ENCODE measurements at places on chromosomes 6 and 20.

- no peak for DNase-seq
Observed at GRCh38 chr6:31173406-31173805, 2.9 kb upstream of the POU5F1 start.

- no peak for DNase-seq
Observed at GRCh38 chr6:169340395-169340794, 86.7 kb upstream of the THBS2 start.

- no peak for DNase-seq
Observed at GRCh38 chr20:32621071-32621890, 36.1 kb upstream of the NOL4L start.

DNA sequence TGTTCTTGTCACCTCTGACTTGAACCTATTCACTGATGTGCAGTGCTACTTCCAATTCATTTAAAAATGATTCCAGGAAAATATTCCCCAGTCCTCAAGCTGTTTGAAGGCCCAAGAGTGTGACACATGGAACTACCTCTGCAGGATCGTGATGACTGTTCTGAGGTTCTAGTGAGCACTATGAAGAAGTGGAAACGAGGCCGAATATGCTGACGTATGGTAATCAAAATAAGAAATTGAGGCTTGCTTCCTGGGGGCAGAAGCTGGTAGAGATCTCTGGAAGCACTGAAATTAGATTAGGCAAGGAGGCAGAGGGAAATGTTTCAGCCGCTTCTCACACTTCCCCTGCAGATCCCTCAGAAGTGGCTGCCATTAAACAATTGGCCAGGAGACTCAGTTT, 15.7 kb downstream of the TMEM242 start:
- no peak for DNase-seq

- no peak for DNase-seq
Observed at GRCh38 chr6:160952633-160953281, 38.8 kb upstream of the MAP3K4 start.

GRCh38 chr6:95084867-95085266, 492.5 kb upstream of the MANEA start:
- DNase-seq = no peak

DNA sequence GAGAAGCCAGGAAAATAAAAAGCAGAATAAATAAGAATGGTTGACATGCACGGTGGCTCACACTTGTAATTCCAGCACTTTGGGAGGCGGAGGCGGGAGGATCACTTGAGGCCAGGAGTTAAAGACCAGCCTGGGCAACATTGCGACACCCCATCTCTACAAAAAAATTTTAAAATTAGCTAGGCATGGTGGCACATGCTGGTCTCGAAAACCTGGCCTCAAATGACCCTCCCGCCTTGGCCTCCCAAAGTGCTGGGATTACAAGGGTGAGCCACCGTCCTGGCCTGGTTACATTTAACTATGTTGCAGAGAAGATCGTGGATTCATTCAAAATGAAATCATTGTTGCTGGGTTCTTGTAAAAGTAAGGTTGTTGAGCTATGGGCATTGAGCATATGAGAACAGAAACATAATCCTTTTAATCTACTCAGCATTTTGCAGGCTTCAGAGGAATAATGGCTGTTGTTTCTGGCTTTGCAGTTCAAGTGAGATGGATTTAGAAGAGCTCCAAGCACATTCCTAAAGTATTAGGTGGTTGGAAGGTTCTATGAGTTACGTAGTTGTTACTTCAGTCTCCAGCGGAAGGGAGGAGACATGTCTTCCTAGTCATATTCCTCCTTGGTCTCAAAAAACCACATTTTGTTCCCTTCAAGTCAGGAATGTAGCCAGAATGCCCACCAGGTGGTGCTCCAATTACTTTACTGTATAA, 45.6 kb upstream of the RAB23 start:
- peak; percentile 17 for DNase-seq

GRCh38 chr6:64696053-64696452, 1011.0 kb downstream of the EYS start:
- no peak for DNase-seq

GRCh38 chr6:132445201-132445951, 44.1 kb upstream of the MOXD1 start:
- DNase-seq = no peak

DNA sequence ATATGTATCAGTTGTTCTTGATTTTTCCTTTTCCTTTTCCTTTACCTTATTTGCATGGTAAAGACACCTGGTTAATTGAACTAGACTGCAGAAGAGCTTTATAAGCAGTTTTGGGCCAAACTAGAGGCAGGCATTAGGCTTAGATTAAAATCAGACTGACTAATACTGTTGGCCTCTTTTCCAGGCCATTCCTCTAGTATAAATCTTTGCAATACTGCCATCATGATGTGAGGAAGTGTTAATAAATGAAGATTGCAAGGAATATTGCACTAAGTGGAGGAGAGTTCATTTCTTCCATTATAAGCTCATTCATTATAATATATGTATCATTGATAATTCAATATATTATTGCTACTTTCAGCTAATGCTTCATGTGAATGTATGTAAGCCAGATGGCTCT, 163.8 kb downstream of the MMUT start:
- no peak for DNase-seq

DNA sequence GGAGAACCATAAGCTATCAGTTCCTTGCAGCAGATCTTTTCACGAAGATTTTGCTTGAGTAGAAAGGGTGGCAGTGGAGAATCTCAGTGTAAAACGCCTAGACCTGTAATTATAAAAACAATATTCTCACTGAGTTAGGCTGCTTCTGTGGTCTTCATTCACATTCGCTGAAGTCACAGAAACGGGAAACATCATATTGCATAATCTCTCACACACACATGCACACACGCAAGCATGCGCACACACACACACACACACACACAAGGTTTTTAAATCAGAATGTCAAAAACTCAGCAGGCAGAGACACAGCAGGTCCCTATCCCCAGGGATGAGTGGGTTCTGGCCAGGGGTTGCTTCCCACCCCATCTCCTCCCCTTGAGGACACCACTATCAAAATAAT, 175.5 kb downstream of the ATXN1 start:
- no peak for DNase-seq

GRCh38 chr20:50230871-50231560, 40.4 kb downstream of the CEBPB start:
- DNase-seq = no peak

DNA sequence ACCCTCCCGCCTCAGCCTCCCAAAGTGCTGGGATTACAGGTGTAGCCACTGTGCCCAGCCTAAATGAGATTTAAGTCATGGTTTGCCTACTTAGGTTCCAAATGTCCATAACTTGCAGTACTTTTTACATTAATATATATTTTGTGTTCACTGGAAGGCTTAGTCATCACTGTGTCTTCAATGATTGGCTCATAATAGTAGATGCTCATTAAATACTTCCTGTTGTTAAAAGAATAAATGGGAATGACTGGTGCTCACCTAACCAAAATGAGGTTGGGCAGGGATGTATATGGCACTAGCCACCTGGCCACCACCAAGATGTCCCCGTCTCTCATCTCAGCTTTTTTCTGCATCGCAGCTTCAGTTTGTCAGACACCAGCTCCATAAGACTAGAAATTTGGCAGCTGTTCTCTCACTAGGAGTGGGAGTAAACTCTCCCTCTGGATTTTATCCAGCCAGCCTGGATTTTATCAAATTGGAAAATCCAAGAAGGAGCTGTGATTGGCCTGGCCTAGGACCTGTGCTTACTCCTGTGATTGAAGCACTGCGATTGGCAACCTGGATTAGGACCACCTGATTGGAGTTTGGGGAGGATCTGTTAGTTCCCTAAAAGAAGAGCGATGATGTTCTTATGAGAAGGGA, 1.1 kb upstream of the GLO1 start:
- no peak for DNase-seq

Measured in activated naive CD4-positive, alpha-beta T cell treated with Interleukin-2 at 50 U/mL for 16 hours (primary cell).